ENCODE measurements at places on chromosomes 7 and 10.

DNA sequence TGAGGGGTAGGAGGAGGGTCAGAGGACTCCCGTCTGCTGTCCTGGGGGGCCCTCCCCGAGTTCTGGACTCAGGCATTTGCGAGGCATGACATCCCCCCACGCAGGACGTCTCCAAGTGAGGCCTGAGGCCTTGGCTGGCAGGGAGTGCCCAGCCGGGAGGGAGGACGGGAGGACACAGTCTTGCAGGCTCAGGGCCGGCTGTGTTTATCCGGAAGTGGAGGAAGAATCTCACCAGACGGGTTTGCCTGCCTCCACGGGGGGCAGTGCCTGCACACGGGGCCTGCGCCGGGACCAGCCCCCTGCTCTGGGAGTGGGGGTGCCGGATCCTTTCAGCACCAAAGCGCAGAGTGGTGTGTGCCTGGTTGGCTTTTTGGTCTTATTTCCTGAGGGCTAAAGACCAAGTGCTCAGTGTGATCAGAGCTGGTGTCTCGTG is 10.9 kb downstream of the PWWP2B start:
- DNase-seq, result no peak

DNA sequence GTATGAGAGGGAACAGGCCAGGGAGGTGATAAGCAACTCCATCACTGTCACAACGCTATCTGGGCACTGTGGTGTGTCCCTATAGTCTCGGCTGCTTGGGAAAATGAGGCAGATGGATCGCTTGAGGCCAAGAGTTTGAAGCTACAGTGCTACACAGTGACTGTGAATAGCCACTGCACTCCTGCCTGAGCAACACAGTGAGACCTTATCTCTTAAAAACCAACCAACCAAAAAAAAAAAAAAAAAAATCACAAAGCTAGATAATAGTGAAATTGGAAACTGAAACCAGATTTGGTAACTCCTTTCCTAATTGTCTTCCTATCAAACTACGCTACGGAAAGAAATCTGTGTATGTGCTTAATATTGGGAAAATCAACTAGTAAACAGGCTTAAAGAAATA is 14.1 kb downstream of the MICU1 start:
- DNase-seq, result no peak

DNA sequence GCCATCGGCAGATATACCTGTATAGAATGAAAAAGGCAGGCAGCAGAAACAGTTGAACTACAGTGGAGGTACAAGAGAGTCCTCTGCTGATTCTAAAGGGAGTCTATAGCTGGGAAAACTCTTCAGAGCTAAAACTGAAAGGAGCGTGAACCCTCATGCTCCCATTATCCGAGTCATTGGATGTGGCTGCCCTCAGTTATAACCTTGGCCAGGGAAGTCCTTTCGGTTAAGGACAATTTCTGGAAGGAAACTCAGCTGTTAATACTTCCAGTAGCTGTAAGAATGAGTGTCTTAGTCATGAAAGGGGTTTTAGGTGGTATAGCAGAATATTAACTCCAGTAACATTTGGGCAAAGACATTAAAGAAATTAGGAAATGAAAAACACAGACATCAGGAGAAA is 14.6 kb upstream of the GNAT3 start:
- DNase-seq, result no peak

GRCh38 chr7:73778801-73779389 is 8.8 kb upstream of the CLDN3 start:
- no peak for DNase-seq

GRCh38 chr7:36116347-36117202 is 36.5 kb upstream of the EEPD1 start:
- DNase-seq, result peak; percentile 38

DNA sequence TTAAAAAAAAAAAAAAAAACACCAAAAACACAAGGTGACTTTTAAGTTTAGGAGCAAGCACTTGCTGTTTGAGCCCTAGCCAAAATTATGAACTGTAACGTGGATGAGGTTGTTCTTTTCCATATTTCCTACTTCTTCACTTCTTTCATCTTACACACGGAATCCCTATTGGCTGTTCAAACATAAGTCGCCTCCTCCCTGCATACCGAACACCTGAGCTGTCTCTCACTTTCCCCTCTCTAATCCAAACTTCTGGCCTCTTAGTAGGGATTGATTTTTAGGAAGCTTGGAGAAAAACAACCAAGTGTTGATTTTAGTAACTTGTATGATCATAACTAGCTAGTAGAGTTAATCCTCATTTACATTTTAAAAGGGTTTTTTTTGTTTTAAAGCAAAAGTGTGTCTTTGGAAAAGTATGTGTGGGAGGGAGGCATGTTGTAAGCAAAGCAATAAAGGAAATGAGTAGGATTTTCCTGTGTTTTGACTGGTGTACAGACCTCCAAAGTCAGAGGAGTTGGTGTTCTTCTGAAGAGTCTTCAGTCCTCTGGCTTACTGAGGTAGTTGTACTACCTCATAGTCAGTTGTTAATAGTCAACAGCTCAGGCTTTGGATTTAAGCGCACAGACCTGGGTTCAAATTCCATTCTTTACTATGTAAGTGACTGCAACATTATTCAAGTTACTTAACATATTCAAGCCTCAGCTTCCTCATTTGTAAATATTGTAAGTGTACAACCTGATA is 39.3 kb downstream of the RABGEF1 start:
- peak; percentile 11 for DNase-seq

- peak; percentile 78 for DNase-seq
Observed at GRCh38 chr7:129664029-129665012, 52.8 kb downstream of the NRF1 start.

- no peak for DNase-seq
Observed at GRCh38 chr10:57846307-57847065, 421.2 kb downstream of the IPMK start.

- DNase-seq, result no peak
Observed at GRCh38 chr10:78377356-78377755, 343.7 kb downstream of the RPS24 start.

DNA sequence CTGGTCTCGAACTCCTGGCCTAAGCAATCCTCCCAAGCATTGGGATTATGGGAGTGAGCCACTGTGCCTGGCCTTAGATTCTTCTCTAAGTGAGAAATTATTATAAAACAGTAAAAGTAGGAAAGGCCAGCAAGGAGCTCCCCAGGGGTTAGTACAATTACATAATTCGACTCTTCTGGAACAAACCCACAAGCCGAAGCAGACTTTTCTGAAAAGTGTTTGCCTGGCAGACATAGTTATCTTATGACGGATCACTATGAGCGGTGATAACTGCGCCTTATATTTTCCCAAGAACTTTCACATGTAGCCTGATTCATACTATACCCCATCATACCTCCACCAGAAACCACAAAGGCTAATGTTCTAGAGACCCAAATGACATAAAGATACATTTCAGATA is 30.2 kb upstream of the SH3PXD2A start:
- peak; percentile 41 for DNase-seq

DNA sequence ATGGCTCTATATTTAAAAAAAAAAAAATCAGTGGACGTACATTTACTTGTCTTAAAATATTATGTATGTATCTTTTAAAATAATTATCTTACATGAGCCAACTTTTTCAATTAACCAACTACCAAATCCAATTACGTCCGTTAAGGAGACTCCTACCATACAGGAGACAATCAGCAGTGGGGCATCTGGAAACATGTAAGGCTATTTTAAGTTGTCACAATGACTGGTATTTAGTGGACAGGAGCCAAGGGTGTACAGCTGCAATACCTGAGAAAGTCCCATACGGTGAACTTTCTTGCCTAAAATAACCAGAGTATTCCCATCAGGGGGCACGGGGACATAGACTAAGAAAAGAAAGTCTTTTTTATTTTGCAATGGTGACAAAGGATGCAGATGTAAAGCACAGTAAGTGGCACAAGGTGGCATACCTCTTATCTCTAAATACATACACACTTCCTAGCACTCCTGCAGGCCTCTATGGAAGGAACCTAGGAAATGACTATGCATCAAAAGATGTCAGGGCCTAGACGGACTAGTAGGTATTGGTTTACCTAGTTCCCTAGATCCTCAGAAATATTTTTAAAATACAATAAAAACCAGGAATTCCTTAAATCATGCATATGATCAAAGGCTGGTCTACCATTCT is 16.0 kb upstream of the TLL2 start:
- no peak for DNase-seq

DNA sequence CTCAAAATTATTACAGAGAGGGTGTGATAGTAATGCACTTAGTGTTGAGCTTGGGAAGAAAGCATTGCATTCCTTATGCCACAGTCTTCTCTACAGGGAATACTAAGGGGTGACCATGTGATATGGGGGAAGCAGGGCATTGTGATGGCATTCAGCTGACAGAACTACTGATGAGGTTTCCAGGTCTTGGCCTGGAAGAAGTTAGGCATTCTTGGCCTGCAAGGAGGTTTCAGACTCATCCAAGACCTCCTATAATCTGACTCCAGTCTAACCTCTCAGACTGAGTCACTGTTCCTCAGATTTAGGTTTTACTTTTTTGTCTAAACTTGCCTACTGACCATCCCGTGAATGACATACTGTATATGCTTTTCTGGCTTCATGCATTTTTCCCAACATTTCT is 7.9 kb downstream of the STMP1 start:
- peak; percentile 76 for DNase-seq

DNA sequence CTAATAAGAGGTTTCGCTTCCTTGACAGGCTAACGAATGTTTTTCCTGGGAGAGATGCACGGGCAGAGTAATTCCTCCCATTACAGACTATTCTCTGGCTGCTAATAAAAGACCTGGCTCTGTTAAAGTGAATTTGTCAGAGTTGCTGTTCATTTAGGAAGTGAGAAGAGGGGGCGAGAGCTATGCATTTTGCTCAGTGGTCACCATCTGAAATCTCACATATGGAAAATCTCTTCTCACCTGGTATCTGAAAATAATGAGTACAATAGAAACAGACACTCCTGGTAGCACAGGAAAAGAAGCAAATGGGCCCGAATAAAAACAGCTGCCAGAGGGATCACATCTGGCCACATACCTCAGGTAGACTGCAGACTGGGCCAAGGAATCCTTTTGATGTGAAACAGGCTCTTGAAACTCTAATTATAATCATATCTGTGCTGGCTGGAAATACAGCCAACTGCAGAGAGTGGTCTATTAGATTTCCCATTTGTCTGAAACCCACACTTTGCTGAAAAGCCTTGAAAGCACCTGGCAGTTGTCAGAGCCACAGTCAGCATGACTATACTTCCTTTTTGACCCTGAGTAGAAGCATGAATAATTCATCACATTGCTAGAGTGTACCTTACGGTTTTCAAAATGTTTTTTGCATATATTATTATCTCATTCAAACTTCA is 33.6 kb downstream of the AOAH start:
- DNase-seq, result no peak

DNA sequence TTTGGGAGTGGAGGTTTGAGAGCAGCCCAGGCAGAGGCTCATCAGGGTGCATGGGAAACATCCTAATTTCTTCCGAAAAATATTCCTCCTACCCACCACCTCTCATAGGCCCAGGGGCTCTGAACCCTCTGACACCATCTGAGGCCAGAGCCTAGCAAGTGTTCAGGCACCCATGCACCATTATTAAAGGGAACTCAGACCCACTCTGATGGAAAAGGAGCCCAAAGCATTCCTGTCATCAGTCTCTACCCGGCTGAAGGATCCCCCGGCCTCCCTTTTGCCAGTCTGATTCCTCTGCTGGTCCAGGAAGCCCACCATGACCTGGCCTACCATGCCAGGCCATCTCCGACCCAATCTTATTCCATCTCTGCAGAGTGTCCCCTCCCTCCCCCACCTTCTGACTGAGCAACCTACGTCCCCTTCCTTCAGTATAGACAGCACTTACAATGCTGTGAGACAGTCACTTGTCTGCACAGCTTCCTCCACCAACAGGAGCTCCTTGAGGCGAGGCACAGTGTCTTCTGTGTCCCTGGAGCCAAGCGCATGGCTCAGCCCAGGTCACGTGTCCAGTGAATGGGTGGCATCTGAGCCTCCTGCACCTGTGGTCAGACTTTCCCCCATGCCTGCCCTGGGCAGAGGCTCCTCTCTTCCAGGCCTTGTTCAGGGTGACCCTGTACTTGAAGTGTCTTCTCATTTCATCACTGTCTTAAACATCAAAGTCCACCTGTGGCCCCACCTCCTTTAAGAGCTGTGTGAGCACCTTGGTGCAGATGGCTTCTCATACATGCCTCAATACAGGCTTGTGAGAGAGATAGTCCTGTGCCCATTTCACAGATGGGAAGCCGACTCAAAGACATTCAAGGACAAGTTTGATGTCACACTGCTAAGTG is 889 bp upstream of the GPR15LG start:
- no peak for DNase-seq

GRCh38 chr7:100156331-100157068 is 2.0 kb downstream of the TRAPPC14 start:
- DNase-seq, result no peak

GRCh38 chr7:50273870-50274269 is 30.6 kb upstream of the IKZF1 start:
- DNase-seq, result no peak

DNA sequence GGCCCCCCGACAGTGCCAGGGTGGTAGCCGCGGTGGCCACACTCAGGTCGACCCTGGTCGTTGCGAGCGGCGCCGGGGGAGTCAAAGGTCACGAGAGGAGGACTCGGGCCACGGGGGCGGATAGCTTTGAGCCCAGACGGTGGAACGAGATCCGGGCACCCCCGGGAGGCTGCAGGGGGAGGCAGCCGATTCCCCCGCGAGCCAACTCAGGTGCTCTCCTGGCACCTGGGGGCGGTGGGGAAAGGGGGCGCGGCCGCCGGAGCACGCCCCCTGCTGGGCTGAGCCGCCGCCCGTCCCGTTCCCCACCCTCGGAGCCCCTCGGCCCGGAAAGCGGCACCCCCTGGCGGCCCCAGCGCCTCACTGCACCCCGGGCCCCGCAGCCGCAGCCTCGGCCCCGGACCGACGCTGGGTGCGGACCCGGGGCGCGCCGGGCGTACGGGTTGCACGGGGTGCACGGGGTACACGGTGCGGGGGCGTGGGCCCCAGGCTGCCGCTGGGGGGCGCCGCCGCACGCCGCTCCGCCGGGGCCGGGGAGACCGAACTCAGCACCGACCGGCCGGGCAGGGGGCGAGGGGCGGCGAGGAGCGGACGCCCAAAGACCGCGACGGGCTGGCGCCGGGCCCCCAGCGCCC is 521 bp upstream of the NYAP1 start:
- peak; percentile 63 for DNase-seq

GRCh38 chr7:31938650-31939049 is 131.6 kb downstream of the PDE1C start:
- peak; percentile 87 for DNase-seq

- DNase-seq, result no peak
Observed at GRCh38 chr7:23238983-23239652, 7.5 kb upstream of the GPNMB start.

DNA sequence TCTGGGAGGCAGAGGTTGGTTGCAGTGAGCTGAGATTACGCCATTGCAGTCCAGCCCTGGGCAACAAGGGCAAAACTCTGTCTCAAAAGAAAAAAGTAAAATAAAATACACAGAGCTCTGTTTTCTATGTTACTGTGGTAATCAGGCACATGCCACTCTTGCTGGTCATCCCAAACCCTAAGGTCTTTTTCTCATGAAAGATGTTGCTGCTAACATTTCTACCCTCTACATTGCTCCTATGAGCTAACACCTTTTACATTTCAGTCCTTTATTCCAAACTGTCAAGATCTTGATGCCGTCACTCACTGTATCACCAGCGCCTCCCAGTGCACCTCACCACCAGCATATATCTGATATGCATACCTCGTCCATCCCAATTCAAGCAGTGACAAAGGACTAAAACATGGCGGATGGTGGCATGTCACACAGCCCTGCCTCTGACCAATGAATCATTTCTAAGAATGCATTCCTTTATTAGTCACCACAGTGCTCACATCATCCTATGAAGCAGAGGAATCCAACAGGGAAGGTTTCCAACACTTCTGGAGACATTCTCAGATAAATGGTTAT is 4.3 kb downstream of the DAGLB start:
- DNase-seq, result peak; percentile 90

- DNase-seq, result no peak
Observed at GRCh38 chr7:37570145-37570544, 113.4 kb upstream of the GPR141 start.
